ENCODE measurements at places on chromosomes 7 and 10. TPM values are rescaled to one million over a fixed set of nuclear protein-coding genes. Genes with fewer than 3 reads are reported as not detected.

The PLXNA4 gene
- 4.0 TPM for polyA plus RNA-seq

The FRMD4A gene
- 7.4 TPM for polyA plus RNA-seq

The LCOR gene
- polyA plus RNA-seq = 16.6 TPM

The PCLO gene
- 58.0 TPM for polyA plus RNA-seq

The PKD2L1 gene
- not detected for polyA plus RNA-seq

The TAS2R5 gene
- not detected for polyA plus RNA-seq

The NRCAM gene
- polyA plus RNA-seq = 522 TPM

The RPEL1 gene
- not detected for polyA plus RNA-seq

The ADAM12 gene
- 1.7 TPM for polyA plus RNA-seq

The SMKR1 gene
- 4.8 TPM for polyA plus RNA-seq

The SEMA3D gene
- polyA plus RNA-seq = 0.98 TPM

The TSPAN12 gene
- polyA plus RNA-seq = 6.7 TPM

The DRGX gene
- polyA plus RNA-seq = 0.25 TPM

The ZNF862 gene
- 2.7 TPM for polyA plus RNA-seq

The ATXN7L1 gene
- 4.3 TPM for polyA plus RNA-seq

The PLCE1 gene
- polyA plus RNA-seq = 0.48 TPM

The GRB10 gene
- polyA plus RNA-seq = 2.0 TPM

The ZNF853 gene
- not detected for polyA plus RNA-seq

The CALCR gene
- not detected for polyA plus RNA-seq
